ENCODE measurements at places on chromosomes 1 and 21. TPM values are rescaled to one million over a fixed set of nuclear protein-coding genes. Genes with fewer than 3 reads are reported as not detected.

DNA sequence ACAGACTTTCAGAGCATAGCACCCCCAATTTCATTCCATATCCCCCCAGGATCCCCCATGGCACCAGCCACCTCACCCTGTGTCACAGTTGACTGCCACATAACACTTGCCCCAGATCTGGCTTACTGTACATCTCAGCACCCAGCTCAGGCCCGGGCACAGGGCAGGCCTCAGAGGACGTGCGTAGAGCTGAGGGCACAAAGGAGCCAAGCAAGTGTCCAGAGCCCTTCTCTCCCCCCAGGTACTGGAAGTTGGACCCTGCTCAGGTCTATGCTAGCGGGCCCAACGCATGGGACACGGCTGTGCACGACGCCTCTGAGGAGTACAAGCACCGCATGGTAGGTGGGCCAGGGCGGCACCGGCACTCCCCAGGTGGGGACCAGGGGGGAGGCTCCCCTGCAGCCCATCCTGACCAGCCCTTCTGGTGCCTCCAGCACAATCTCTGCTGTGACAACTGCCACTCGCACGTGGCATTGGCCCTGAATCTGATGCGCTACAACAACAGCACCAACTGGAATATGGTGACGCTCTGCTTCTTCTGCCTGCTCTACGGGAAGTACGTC is 8.0 kb upstream of the SYTL1 start:
- no peak for DNase-seq

DNA sequence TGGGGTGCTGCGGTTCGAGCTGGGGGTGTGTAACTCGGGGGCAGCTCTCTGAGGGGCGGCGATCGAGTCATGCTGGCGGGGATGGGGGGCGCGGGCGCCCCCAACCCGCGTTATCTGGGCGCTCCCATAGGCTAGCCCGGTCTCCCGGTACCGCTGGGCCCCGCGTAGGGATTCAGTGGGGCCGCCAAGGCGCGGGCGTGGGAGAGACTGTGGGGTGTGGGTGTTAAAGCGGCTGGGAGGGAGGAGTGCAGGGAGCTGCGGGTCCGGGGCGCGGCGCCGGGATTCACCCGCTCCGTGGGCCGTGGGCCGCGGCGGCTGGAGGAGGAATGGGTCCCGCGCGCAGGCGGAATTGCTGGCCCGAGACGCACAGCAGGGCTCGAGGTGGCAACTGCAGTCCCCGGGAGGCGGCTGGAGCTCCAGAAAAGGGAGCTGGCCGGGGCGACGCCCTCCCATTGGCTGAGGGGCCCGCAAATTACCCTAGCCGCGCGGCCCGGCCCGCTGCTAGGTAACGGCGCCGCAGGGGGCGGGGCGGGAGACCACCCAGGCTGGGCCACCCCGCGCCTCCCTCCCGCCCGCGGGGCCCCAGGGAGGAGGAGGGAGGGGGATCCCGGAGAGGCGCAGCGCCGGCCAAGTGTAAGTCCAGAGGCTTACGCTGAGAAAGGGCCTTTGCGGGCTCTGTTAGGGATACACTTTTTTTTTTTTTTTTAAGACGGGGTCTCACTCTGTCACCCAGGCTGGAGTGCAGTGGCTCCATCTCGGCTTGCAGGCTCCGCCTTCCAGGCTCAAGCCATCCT is at the start of gene PTCH2:
Gene PTCH2 (minus strand): TSS at position 392 of the 794 bp plus-strand sequence. CDS start 321 bp downstream, at position 71.
- peak; percentile 61 for DNase-seq

DNA sequence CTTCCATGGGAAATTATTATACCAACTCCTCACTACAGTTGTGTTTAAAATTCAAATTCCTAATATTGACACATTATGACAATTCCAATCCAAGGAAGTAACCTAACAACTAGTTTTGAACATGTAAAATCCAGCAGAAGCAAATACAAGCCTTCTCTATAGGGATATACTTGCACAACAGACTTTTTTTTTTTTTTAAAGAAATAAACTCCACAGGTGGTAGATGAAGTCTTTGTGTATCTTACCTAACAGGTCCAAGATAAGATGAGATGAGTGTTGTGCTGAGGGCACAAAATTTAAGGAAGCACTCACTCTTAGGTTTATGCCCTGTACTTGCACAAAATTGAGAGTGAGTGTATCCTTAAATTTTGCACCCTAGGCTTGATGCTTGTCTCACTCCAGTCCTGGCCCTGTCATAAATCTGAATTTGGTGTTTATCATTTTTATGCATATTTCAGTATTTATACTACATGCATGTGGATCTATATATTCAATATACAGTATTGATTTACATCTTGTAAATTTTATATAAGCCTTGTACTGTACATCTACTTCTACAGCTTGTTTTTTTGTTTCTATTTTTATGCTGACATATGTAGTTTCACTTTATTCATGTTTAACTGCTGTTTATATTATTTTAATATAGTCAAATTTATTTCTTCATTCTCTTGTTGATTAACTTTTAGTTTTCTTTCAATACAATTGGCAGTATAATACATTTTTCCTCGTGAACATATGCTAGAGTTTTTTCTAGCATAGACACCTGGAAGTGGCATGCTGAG is 60.6 kb upstream of the RGL1 start:
- no peak for DNase-seq

- no peak for DNase-seq
Measured at GRCh38 chr1:59564192-59564891, 250.4 kb upstream of the HOOK1 start.

DNA sequence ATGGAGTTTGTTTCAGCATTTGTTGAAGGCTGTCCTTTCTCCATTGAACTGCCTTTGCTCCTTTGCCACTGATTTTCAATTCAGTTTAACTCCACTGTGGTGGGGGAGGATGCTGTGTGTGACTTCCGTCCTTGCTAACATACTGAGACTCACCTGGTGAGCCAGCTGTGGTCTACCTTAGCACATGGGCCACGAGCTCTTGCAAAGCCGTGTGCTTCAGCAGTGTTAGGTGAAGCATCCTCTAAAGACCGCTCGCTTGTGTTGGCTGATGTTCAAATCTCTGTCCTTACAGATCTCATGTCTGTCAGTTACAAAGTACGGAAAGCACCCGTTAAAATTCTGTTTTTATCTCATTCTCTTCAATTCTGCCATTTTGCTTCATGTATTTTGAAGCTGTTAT is 3.6 kb upstream of the SPATC1L start:
- no peak for DNase-seq

GRCh38 chr21:35581640-35582039 is 478.7 kb downstream of the SETD4 start:
- no peak for DNase-seq

GRCh38 chr1:17895986-17896385 is 140.9 kb downstream of the ACTL8 start:
- DNase-seq = no peak

Gene SKI
- 27.8 TPM for total RNA-seq

Gene LCE1D
- total RNA-seq = not detected
